ENCODE measurements at places on chromosomes 7 and 10.

DNA sequence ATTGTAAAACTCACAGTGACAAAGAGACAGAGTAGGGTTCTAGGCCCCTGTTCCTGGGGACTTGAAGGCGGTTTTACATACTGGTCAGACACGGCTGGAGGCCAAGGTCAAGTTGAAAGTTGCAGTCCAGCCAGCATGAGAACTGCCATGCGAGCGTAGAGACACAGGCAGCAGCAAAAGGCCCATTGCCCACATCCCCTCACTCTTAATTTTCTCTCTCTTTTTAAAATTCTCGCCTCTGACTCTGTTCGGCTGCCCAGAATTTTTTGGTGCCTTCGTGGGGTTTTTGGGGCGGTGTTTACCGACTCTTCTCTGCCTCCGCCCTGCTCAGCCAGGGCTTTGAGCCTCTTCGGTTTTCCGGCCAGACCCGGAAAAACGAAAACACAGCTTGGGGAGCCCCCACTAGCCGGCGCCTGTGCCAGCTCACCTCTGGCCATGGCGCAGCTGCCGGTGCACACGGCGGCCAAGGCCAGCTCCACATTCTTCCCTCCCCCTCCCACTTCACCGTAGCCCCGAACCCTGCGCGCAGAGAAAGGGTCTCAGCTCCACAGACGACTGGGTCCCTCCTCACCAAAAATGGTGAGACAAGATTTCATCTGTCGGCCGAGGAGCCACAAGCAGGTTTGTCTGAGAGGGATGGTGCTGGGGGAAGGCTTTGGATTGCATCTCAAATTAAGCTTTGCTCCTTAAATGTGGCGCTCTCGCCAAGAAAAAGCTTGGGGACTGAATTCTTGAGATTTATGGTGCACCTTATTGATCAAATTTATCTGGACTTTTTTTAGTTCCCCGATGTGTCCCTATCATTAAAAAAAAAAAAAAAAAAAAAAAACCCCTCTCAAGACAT, 2.3 kb upstream of the HOXA13 start:
- DNase-seq = no peak

GRCh38 chr10:91941426-91941825, 17.9 kb downstream of the BTAF1 start:
- DNase-seq = no peak

GRCh38 chr10:79374312-79375191, 27.3 kb downstream of the PPIF start:
- peak; percentile 79 for DNase-seq

- DNase-seq = no peak
These were observed 56.4 kb upstream of the HABP2 start for GRCh38 chr10:113496111-113497109.

DNA sequence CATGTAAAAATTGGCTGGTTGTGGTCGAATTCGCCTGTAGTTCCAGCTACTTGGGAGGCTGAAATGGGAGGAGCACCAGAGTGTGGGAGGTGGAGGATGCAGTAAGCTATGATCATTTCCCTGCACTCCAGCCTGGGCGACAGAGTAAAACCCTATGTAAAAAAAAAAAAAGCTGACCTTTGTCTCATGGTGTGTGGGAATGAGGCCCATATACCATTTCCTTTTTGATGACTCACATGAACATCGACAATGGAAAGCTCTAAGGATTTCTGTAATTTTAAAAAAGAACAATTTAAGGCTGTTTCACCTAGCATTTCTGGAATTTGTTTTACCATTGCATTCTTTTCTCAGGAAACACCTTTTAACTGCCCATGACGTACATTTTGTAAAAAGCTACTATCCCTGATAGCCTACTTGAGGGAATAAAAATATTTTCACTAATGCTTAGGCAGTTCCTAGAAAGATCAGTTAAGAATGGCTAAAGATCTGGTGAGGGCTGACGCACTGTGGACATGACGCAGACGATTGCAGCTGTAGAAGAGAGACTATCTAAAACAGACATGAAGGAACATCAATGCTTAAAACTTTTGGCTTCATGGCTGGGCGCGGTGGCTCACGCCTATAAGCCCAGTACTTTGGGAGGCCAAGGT, 400.6 kb upstream of the IGFBP3 start:
- no peak for DNase-seq

GRCh38 chr10:125442856-125443540, 240.0 kb downstream of the TEX36 start:
- DNase-seq = no peak

GRCh38 chr10:27041196-27041595, 59.1 kb downstream of the ANKRD26 start:
- DNase-seq = no peak

- no peak for DNase-seq
These were observed 141.1 kb upstream of the PCBD1 start for GRCh38 chr10:71029411-71029892.

GRCh38 chr10:35568483-35569015, 36.6 kb upstream of the GJD4 start:
- no peak for DNase-seq

DNA sequence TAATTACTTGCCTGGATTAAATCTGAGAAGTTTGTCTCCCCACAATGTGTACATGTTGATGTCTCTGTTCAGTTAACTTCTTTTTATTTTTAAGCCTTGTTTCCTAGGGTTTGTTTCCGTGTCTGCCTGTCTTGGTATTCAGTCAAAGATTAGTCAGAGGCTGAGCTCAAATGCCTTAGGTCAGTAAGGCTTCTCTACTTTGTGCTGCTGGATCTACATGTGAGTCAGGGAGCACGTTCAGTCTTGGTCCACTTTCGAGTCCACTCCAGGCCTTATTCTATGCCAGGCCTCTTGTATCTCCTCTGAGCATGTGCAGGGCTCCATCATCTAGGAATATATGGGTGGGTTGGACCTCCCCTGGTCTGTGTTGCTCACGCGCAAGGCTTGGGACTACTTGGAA, 93.3 kb upstream of the FZD8 start:
- no peak for DNase-seq

DNA sequence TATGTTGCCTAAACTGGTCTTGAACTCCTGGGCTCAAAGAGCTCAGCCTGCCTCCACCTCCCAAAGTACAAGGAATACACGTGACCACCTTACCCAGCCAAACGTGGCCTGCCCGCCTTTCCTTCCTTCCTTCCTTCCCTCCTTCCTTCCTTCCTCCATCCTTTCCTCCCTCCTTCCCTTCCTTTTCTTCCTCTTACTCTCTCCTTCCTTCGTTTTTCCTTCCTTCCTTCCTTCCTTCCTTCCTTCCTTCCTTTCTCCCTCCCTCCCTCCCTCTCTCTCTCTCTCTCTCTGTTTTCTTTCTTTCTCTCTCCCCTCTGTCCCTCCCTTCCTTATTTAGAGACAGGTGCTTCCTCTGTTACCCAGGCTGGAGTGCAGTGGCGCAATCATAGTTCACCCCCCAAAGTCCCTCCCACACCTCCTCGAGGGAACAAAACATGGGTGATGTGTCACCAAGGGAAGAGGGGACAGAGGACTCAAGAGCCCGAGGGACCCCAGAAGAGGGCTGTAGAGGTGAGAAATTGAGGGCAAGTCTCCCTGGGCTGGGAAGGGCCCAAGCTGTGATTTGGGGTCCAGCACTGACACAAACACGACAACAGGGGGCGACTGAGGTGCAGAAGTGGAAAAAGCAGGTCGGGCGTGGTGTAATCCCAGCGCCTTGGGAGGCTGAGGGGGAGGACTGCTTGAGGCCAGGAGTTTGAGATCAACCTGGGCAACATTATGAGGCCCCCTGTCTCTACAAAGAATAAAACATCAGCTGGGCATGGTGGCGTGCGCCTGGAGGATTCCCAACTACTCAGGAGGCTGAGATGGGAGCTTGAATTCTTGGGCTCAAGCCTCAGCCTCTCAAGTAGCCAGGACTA, 28.1 kb downstream of the EPHB4 start:
- DNase-seq = peak; percentile 44

DNA sequence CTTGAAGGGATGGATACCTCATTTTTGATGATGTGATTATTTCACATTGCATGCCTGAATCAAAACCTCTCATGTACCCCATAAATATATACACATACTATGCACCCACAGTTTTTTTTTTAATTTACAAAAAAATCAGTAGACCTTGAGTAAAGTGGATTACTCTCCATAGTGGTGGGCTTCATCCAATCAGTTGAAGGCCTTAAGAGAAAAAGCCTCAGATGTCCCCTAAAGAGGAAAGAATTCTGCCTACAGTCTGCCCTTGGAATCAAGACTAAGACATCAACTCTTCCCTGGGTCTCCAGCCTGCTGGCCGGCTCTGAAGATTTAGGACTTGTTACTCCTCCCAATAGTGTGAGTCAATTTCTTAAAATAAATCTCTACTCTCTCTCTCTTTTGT, 1.1 kb downstream of the AZGP1 start:
- DNase-seq = no peak

- DNase-seq = no peak
These were observed 8.1 kb downstream of the SKIDA1 start for GRCh38 chr10:21517134-21518031.

DNA sequence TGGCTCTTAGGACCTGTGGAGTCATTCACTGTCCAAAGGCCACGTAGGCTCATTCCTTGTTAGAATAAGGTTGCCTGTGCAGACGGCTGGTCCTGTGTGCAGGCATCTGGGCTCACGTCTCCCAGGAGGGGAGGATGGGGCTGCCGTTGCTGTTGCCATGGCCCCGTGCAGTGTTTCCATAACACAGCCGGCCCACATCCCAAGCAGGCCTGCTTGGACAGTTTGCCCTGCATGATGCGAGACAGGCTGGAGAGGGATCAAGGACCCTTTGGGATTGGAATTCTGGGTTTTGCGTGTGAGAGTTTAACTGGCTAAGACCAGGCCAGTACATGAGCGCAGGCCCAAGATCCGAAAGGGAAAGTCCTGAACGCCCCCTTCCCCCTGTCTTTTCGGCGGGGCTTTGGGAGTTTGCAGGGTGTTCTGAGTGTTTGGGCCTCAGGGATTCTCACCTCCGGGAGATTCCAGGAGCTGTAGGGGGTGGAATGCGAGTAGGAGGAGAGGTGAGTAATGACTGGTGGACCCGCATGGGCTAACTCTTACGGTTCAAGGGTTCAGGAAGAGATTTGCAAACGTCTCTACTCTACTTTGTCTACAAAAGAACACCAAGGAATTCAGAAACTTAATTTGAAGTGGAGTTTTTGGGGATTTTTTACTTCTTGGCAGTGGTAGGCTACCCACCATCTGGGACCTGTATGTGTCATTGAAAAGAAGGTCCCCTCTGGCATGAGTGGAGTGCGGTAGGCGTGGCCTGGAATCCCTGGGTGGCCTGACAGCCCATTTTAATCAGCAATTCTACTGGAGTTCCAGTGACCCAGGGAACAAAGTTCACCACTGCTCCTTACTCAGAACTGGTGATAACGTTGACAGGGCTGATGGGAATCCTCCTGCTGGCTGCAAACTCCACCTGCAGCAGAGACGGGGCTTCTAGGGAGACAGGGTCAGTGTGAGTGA, 125.4 kb downstream of the ITIH5 start:
- DNase-seq = no peak

DNA sequence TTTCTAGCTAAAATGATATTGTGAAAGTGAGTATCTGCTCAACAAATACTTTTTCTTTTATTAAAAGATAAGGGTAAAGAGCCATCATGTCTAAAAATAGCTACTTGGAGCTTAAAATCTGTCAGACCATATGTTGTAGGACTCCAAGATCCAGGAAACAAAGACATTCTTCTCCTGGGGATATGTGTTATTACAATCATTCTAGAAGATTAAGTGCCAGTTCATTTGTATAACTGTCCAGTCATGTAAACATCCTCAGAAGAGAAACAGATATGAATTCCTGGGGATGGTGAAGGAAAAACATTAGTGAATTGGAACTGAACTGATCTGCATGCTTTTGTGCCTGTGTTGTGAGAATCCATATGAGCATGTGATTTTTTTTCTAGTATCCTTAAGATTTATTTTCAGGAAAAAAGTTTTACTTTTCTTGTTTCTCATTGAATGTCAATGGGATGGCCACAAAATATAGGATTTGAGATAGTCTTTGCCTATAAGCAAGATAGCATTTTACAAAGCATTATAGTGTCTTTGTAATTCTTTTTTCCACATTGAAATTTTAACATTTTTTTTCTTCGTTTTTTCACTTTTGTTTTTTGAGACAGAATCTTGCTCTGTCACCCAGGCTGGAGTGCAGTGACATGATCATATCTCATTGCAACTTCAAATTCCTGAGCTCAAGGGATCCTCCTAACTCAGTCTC, 14.4 kb upstream of the MTERF1 start:
- DNase-seq = no peak

GRCh38 chr7:120805636-120806388, 52.1 kb downstream of the TSPAN12 start:
- DNase-seq = peak; percentile 42

- DNase-seq = no peak
These were observed 287.1 kb upstream of the CSTF2T start for GRCh38 chr10:51986516-51986915.

GRCh38 chr7:149759093-149759860, 14.1 kb downstream of the ZNF467 start:
- DNase-seq = no peak

- DNase-seq = peak; percentile 40
These were observed 1.4 kb downstream of the MXI1 start for GRCh38 chr10:110208614-110209453.

DNA sequence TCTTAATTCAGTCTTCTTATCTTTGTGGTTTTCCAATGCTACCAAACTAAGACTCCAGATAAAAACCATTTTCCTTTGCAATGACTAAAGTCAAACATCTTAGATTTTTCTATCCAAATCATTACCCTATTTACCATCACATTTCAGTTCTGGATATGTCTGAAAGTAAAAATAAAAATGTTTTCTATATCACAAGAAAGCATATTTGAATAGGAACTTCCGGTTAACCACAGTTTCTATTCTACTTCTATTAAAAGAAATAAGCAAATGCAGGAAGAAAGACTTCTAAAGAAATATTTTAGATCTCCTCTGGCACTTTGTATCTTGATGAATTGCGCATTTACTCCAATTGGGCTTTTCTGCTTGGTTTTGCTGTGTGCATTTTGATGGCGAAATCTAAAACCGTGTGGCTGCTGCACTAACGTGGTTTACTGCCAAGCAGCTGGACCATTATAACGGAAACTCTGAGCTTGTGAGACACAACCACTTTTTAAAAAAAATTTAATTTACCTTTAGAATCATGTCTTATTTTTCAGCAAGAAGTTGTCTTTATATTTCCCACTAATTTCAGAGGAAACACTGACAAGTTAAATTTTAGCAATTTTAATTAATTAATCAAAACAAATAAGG, 146.1 kb downstream of the VPS50 start:
- no peak for DNase-seq

DNA sequence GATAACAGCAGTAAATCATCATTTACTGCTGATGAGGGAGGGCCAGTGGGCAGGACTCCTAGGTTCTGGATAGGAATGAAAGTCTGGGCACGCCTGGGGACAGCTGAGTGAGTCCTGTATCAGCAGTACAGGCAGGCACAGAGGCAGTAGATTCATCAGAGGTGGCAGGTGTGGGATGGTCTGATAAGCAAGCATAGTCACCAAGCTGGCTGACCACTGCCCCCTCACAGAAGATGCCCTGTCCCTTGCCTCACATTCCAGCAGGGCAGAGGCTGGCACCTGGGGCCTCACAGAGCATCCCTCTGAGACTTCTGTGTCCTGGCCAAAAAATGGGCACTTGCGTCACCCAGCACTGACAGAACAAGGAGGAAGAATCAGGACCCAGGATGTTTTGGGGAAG, 23.2 kb upstream of the ACSM6 start:
- no peak for DNase-seq

GRCh38 chr10:82071231-82071630, 196.2 kb downstream of the NRG3 start:
- no peak for DNase-seq

GRCh38 chr7:33901199-33901598, 4.1 kb upstream of the BMPER start:
- no peak for DNase-seq

GRCh38 chr10:124518366-124518765, 56.7 kb downstream of the LHPP start:
- DNase-seq = no peak

All from activated CD8-positive, alpha-beta memory T cell treated with anti-CD3 and anti-CD28 coated beads, Interleukin-2, amount 50 U/mL, for 4 hours (primary cell).